ENCODE measurements at places on chromosomes 16 and 17.

GRCh38 chr17:74807925-74808324 lies 31.8 kb upstream of the NAT9 start:
- no peak for DNase-seq

- no peak for DNase-seq
Measured at GRCh38 chr17:59370593-59371299, 39.3 kb downstream of the YPEL2 start.

GRCh38 chr16:27703121-27703520 lies 153.2 kb downstream of the KATNIP start:
- DNase-seq, result no peak

GRCh38 chr17:51221322-51221721 lies 38.5 kb downstream of the MBTD1 start:
- DNase-seq, result no peak

- DNase-seq, result no peak
Measured at GRCh38 chr17:68790492-68790891, 164.7 kb downstream of the ABCA8 start.

GRCh38 chr16:68460067-68460466 lies 11.8 kb upstream of the SMPD3 start:
- no peak for DNase-seq

- no peak for DNase-seq
Measured at GRCh38 chr16:79293836-79294460, 306.6 kb downstream of the MAF start.

GRCh38 chr17:5444209-5444608 lies 5.3 kb upstream of the C1QBP start:
- no peak for DNase-seq

GRCh38 chr16:23948949-23949411 lies 113.2 kb downstream of the PRKCB start:
- DNase-seq, result peak; percentile 20

- no peak for DNase-seq
Measured at GRCh38 chr16:30694926-30695693, 3.9 kb upstream of the SRCAP start.

GRCh38 chr16:24418733-24419132 lies 120.6 kb upstream of the RBBP6 start:
- DNase-seq, result peak; percentile 6

- DNase-seq, result no peak
Measured at GRCh38 chr17:44584443-44584842, 27.2 kb downstream of the FZD2 start.

DNA sequence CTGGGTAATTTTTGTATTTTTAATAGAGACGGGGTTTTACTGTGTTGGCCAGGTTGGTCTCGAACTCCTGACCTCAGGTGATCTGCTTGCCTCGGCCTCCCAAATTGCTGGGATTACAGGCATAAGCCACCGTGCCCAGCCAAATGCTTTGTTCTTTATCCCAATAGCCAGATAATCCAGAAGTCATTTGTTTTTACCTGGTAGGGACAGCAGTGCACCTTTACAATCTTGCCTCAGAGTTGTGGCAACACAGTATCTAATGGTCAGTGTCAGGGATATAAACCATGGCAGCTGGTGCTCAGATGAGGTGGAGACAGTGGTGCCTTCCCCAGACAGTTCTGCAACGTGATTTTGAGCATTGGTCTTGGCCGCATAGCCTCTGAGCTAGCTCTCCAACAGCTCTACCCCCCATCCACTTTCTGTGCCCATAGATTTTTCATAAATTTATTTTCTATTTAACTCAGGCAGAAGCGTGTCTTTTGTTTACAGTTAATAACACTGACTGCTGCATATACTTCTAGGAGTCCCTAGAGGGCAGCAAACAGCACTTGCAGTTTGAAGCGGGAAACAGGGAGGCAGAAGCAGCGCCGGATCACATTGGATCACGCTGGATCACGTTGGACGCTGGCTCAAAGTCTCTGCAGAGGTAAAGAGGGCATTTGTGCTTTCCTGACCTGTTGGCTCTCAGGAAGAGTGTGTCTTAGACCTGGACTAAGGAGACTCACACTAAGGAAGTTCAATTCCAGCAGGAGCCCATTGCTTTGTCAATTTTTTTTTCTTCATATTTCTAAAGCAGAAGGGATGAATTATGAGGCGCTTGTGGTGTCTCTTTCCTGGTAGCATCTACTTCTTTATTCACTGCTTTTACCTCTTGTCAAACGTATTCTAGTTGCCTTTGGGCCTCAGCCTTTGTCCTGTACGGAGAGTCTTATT lies 5.1 kb upstream of the GGT6 start:
- peak; percentile 89 for DNase-seq

GRCh38 chr17:39794249-39794970 lies 56.7 kb downstream of the GRB7 start:
- DNase-seq, result no peak

- no peak for DNase-seq
Measured at GRCh38 chr16:62022688-62023087, 13.6 kb downstream of the CDH8 start.

DNA sequence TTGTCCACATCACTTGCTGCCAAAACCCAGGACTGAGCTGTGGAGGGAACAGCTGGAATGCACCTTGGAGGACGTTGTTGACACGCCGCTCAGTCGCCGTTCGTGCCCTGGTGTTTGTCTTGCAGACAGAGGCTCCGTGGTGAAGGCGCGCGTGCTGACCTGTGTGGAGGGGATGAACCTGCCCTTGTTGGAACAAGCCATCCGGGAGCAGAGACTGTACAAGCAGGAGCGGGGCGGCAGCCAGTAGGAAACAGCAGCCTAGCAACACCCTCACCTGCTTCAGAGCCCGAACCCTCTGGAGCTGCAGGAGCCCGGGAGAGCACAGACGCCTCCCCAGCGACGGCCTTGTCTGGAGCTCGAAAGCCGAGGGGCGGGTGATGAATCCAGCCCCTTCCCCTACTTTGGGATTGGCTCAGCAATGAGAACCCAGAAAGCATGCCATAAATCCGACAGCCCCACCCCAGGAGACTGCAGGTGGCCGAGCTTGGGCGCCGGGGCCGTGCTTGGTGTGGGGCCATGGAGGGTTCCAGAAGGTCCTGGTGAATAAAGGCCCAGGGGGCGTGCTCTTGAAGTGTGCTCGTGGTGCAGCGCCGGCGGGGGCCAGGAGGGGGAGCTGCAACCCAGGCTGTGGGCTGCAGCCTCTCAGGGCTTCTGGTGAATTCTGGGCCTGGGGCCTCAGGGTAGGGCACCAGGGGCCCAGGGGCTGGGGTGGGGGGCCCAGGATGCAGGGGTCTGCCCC lies 470 bp upstream of the CDK3 start:
- no peak for DNase-seq

GRCh38 chr16:4200000-4200780 lies 41.7 kb downstream of the SRL start:
- peak; percentile 70 for DNase-seq

DNA sequence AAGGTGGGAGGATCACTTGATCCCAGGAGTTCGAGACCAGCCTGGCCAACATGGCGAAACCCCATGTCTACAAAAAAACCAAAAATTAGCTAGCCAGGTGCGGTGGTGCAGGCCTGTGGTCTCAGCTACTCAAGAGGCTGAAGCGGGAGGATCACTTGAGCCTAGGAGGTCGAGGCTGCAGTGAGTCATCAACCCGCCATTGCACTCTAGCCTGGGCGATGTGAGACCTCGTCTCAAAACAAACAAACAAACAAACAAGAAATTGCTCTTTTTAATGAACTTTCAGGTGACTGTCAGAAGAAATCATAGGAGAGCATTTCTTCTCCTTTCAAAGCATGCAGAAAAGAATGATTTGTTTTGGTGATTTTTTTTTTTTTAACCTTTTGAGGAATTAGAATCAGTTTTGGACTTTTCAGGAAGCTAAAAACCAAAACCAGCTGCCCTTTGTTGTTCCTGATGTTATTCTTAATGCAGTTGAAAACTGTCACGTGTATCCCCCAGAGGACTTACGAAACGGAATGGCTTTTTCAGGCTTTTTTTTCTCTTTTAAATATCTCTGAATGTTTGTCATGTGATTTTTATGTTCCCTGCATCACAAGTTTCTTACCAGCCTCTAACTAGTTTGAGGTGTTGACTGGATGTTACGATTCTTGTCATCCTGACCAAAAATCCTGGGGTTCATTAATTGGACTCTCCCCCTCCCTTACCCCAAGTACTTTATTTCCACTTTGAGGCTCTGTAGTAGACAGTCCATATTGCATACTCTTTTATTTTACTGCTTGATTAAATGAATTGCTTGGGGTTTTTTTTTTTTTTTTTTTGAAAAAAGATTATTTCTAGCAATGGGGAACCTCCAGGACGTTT lies 34.1 kb downstream of the SNX29 start:
- no peak for DNase-seq

GRCh38 chr17:74235040-74235581 lies 21.7 kb downstream of the TTYH2 start:
- no peak for DNase-seq

DNA sequence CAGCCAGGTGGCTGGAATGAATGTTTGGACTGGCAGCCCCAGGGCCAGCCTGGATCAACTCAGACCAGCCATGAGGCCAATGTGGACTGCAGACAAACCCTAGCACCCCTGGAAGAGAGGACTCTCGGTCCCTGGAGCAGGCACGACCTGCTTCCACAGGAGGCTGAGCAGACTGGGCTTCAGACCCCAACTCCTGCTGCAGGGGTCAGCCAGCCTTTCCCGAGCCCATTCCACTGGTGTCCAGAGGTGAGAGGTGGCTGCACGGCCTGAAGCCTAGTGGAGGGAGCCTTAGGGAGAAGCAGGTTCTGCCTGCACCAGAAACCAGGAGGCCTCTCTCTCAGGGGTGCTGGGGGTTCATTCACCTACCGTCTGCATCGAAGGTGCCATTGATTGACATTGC lies 97.1 kb downstream of the CPPED1 start:
- no peak for DNase-seq

DNA sequence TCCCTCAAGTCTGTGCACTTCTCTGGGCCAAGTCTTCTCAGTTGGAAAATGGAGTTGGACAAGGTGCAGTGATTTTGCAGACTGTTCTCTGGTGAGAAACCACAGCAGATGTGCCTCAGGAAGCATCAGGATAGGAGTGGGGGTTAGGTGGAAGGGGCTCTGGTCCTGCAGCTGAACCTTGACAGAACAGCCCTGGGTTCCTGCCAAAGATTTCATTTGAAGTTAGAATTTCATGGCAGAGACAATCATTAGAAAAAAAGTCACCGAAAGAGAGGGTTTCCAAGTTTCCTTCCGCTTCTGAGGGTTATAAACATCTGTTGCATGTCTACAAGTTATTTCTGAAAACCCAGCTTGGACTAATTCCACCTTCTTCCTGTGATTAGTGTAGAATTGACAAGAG lies 80.4 kb upstream of the IRX3 start:
- no peak for DNase-seq

Measured in SW480 (cell line).